ENCODE measurements at places on chromosomes 12 and 14. TPM values are rescaled to one million over a fixed set of nuclear protein-coding genes. Genes with fewer than 3 reads are reported as not detected.

The LRRIQ1 gene
- polyA plus RNA-seq, result 0.04 TPM

GRCh38 chr14:76456200-76456599 lies 80.3 kb downstream of the ESRRB start:
- no peaks in the 10 kb centered on the region for H3K27me3 ChIP-seq
- DNase-seq, result no peak
- no peak overlapping the region for H3K27ac ChIP-seq

The ESRRB gene
- polyA plus RNA-seq, result not detected

The DHRS2 gene
- polyA plus RNA-seq, result 12.5 TPM

The TBC1D30 gene
- polyA plus RNA-seq, result 2.6 TPM

The CMAS gene
- polyA plus RNA-seq, result 30.3 TPM

- H3K27ac ChIP-seq, result no peak overlapping the region
- H3K4me3 ChIP-seq, result no peak overlapping the region
- peaks cover 4% of the 10 kb centered on the region for H3K4me1 ChIP-seq
- H3K36me3 ChIP-seq, result no peaks in the 10 kb centered on the region
- H3K27me3 ChIP-seq, result no peaks in the 10 kb centered on the region
Measured at GRCh38 chr14:92792885-92793284, 1.2 kb upstream of the GOLGA5 start.

The MAP1LC3B2 gene
- polyA plus RNA-seq, result 2.2 TPM

DNA sequence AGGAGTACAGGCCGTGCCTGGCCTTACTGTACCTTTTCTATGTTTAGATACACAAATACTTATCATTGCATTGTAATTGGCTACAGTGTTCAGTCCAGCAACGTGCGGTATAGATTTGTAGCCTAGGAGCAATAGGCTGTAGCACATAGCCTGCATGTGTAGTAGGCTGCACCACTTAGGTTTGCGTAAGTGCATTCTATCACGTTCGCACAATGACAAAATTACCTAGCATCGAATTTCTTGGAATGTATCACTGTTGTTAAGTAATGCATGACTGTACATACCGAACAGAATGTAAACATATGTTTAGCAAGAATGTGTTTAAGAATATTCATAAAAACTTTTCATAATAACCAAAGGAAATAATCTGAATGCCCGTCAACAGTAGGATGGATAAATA lies 31.9 kb downstream of the VRTN start:
- H3K27me3 ChIP-seq, result no peaks in the 10 kb centered on the region
- H3K4me1 ChIP-seq, result no peaks in the 10 kb centered on the region
- H3K27ac ChIP-seq, result no peak overlapping the region
- no peak for DNase-seq

DNA sequence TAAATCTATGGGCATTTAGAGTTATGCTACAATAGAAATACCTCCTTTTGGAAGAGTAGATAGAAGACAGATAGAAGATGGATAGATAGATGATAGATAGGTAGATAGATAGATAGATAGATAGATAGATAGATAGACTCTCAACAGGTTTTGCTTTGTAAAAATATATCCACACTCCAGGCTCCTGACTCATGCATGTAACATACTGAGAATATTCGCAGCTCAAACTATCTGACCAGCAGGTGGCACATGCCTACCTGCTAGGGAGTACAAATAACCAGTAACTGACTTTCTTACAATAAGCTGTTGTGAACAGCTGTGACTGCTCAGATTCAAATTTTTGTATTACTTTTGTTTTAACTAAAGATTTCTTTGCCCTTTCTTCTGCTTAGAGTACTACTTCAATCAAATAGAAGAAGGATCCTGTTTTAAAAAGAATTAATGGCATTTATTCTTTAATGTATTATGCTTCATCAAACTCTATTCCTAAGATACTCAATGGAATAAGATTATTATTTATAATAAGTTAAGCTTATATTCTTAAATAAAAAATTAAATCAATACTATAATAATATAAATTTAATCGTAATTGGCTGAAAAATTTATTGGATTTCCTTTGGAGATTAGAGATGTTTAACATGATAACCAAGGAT lies 15.8 kb upstream of the CPNE8 start:
- no peaks in the 10 kb centered on the region for H3K36me3 ChIP-seq
- no peak overlapping the region for H3K27ac ChIP-seq

DNA sequence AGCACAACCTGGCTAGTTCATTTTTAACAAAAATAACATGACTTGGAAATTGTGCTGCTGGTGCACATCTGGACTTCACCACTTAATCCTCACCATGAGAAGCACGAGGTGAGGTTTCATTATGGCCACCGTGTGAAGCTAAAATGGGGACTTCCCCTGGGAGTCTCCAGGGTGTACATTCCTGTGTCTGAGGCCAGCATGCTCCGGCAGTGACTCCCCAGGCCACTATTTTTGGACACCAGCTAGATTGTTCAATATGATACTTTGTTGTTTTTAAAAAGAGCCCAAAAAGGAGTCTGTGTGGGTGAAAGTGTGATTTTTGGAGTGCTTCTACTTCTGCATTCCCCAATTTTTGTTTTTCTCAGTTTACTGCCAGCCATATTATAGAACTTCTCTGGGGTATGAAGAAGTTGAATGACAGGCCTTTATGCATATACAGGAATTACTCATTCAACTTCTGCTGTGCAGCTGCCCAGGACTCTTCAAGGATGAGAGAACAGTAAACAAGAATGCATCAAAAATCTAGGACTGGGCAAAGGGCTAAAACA lies 16.9 kb upstream of the AICDA start:
- H3K4me1 ChIP-seq, result no peaks in the 10 kb centered on the region
- H3K27ac ChIP-seq, result no peak overlapping the region
- no peak overlapping the region for H3K4me3 ChIP-seq

- no peak overlapping the region for H3K4me3 ChIP-seq
- no peaks in the 10 kb centered on the region for H3K36me3 ChIP-seq
Measured at GRCh38 chr12:92739113-92739512, 36.3 kb downstream of the PLEKHG7 start.

DNA sequence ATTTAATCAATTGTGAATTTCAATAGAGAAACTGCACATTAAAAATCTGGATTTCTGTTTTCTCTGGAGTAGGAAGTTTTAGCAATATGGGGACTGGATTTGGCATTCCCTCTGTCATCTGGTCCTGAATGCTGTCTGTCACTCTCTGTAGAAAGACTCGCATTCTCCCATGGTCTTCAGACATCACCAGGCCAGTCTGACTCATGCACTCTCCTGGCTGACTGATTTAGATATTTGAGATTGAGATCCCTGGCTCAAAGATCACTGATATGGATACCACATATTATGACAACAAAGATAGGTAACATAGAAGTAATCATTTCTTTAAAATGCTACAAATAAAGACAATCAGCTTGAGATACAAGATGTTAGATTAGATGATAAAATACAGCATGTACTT lies 524.5 kb downstream of the GALC start:
- no peaks in the 10 kb centered on the region for H3K36me3 ChIP-seq
- no peaks in the 10 kb centered on the region for H3K4me1 ChIP-seq
- no peak overlapping the region for H3K27ac ChIP-seq
- H3K4me3 ChIP-seq, result no peak overlapping the region
- H3K27me3 ChIP-seq, result no peaks in the 10 kb centered on the region

DNA sequence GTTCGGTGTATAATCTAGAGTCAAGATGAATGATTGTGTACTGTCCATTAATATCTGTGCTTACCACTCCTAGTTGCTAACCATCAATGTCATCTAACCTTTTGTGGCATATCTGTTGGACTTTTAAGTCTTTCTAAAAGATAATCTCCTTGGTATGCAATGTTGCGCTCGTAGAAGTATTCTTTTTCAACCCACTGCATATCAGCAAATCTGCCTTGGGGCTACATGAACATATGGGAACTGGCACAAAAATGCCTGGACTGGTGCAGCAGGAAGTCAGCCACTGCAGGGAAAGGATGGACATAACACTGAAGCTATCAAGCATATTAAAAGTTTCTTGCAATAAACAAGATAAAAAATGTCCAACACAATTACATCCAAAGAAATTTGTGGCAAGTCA lies 124.3 kb upstream of the SLC38A4 start:
- no peak overlapping the region for H3K27ac ChIP-seq
- no peaks in the 10 kb centered on the region for H3K36me3 ChIP-seq
- H3K27me3 ChIP-seq, result no peaks in the 10 kb centered on the region
- no peak for DNase-seq

- H3K4me3 ChIP-seq, result no peak overlapping the region
- no peaks in the 10 kb centered on the region for H3K4me1 ChIP-seq
- H3K27ac ChIP-seq, result no peak overlapping the region
- no peak for DNase-seq
- H3K36me3 ChIP-seq, result no peaks in the 10 kb centered on the region
- H3K27me3 ChIP-seq, result no peaks in the 10 kb centered on the region
Measured at GRCh38 chr12:124131659-124132058, 158.6 kb downstream of the ZNF664 start.

GRCh38 chr14:99268810-99269707 lies 2.9 kb downstream of the BCL11B start:
- DNase-seq, result no peak
- no peak overlapping the region for H3K4me3 ChIP-seq
- peaks cover 5% of the 10 kb centered on the region for H3K4me1 ChIP-seq

DNA sequence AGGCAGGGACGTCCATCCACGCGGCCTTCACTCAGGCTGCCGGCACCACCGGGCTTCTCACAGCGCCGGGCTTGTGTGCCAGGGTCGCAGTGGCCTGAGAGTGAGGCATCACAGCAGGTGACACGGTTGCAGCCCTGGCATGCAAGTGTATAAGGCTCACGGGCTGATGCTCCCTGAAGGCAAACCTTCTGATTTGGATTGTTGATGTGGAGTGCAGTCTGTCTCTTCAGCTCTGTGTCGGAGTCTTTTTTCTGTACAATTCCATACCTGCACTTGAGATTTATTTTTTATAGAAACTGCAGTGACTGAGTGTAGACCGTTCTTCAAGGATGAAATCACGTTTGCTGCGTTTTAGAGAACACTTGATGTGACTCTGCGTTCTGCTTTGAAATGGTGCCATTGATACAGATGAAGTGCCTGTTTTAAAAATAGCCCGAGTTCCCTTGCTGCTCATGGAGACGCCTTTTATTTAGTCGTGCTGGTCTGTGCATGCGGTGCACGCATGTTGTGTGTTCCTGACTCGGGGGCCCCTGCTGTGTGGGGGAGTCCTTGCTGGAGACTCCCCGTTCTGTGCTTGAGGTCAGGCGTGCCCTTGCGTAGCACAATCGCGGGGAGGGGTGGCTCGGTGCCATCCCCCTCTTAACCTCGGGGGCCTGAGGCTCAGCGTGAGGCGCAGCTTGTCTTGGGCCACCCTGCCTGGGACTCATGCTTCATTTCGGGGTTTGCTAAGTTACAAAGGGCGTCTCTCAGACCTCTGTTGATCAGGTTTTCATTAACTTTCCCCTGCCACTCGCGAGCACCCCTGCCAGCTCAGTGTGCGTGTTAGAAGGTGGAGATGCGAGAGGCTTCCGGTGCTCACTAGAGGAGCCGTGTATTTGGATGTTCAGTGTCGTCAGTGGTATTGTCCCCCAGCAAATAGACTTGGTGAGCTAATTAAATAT lies 21.6 kb upstream of the AMN start:
- H3K27ac ChIP-seq, result no peak overlapping the region
- H3K4me3 ChIP-seq, result no peak overlapping the region
- H3K4me1 ChIP-seq, result no peaks in the 10 kb centered on the region
- DNase-seq, result no peak
- H3K36me3 ChIP-seq, result no peaks in the 10 kb centered on the region
- no peaks in the 10 kb centered on the region for H3K27me3 ChIP-seq

The CLEC9A gene
- 1.00 TPM for polyA plus RNA-seq

DNA sequence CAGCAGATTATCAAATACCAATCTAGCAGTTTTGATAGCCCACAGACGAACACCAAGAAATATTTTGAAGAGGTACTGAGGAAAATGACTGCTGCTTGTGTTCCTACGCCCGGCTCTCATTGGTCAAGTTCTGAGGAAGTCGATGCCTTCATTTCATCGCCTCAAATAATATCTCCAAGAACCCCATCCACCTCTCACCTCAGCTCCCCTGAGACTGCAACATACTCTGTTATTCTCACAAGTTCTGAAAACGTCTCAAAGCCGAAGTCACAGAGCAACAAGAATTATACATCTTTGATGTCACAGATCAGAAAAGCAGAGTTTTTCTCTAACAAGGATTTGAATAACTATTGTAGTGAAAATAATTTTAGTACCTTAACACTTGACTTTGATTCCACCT lies 55.5 kb upstream of the BCAT1 start:
- no peak overlapping the region for H3K27ac ChIP-seq
- H3K27me3 ChIP-seq, result no peaks in the 10 kb centered on the region
- H3K36me3 ChIP-seq, result no peaks in the 10 kb centered on the region
- no peak overlapping the region for H3K4me3 ChIP-seq
- no peaks in the 10 kb centered on the region for H3K4me1 ChIP-seq
- no peak for DNase-seq

DNA sequence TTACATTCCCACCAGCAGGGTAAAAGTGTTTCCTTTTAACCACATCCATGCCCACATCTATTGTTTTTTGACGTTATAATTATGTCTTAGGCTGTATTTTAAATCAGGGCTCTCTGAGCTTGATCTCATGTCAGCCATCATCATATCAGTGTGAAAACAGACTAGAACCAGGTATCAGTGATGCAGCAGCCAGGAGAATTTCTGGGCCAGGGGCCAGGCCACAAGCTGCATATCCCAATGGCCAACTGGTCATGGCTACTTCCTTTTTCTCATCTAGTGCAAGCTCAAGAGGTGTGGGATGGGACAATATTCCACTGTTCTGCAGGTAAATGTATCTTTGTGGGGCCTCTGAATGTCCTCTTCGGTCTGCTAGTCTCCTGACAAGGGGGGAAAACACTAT lies 125.1 kb downstream of the CRADD start:
- H3K4me3 ChIP-seq, result no peak overlapping the region
- H3K36me3 ChIP-seq, result no peaks in the 10 kb centered on the region
- no peak for DNase-seq
- H3K27me3 ChIP-seq, result no peaks in the 10 kb centered on the region
- peaks cover 2% of the 10 kb centered on the region for H3K4me1 ChIP-seq
- no peak overlapping the region for H3K27ac ChIP-seq

GRCh38 chr12:53561590-53561953 lies 54.3 kb upstream of the NPFF start:
- no peak overlapping the region for H3K27ac ChIP-seq
- H3K27me3 ChIP-seq, result no peaks in the 10 kb centered on the region
- DNase-seq, result no peak
- peaks cover 5% of the 10 kb centered on the region for H3K4me1 ChIP-seq
- H3K36me3 ChIP-seq, result no peaks in the 10 kb centered on the region

DNA sequence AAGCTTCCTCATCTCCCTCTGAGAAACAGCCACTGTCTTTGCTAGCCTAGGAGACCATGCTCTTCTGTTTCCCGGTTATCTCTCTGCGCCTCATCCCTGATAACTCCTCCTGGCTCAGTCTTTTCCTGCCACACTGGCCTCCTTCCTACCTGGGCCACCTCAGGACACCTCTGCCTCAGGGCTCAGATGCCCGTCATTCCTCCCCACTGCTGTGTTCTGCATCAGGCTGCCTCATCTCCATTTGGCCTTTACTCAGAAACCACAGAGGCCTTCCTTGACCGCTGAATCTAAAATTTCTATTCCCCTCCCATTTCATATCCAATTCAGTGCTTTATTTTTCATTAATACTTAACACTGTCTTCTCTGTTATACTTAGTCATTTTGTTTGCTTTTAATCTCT lies 311.0 kb upstream of the RGS6 start:
- H3K27ac ChIP-seq, result no peak overlapping the region
- no peaks in the 10 kb centered on the region for H3K36me3 ChIP-seq
- no peaks in the 10 kb centered on the region for H3K27me3 ChIP-seq
- no peak for DNase-seq
- no peak overlapping the region for H3K4me3 ChIP-seq
- no peaks in the 10 kb centered on the region for H3K4me1 ChIP-seq

Data from ovary (tissue), 10 donors.